Activated CD4-positive, alpha-beta memory T cell treated with anti-CD3 and anti-CD28 coated beads, Interleukin-2, amount 10 ng/mL, durations not matched to agents 7 days and 5 days (primary cell): ENCODE measurements at places on chromosomes 2 and 18. TPM values are rescaled to one million over a fixed set of nuclear protein-coding genes. Genes with fewer than 3 reads are reported as not detected.

DNA sequence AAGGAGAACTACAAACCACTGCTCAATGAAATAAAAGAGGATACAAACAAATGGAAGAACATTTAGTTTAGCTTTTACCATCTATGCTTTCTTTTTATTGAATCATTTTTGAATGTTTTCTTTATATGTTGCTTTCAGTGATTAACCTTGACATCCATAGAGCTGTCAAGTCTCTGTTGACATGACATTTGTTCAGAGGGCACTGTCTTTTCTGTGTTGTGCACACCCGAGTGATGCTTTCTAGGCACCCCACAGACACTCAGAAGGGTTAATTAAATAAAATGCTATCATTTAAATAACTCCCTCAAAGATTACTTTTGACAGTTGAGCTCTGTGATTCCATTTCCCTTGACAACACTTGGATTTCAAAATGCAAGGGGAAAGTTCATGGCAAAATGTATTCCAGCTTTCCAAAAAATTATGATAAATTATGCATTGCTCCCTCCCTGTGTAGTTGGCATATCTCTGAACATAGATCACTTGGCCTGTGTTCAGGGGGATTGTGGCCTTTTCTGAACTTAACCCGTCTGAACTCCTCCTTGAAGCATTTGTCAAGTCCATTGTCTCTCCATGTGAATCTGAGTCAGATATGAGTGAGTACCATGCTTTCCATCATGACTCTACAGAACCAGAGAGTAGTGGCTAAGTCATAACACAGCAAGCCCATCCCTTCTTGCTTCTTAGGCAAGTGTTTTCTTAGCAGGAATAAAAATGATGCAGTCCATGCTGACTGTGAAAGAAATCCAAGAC lies 372.6 kb downstream of the RPRM start:
- H3K4me3 ChIP-seq, result no peak overlapping the region
- peaks cover 5% of the 10 kb centered on the region for H3K4me1 ChIP-seq
- DNase-seq, result no peak
- no peaks in the 10 kb centered on the region for H3K36me3 ChIP-seq
- H3K27ac ChIP-seq, result no peak overlapping the region

DNA sequence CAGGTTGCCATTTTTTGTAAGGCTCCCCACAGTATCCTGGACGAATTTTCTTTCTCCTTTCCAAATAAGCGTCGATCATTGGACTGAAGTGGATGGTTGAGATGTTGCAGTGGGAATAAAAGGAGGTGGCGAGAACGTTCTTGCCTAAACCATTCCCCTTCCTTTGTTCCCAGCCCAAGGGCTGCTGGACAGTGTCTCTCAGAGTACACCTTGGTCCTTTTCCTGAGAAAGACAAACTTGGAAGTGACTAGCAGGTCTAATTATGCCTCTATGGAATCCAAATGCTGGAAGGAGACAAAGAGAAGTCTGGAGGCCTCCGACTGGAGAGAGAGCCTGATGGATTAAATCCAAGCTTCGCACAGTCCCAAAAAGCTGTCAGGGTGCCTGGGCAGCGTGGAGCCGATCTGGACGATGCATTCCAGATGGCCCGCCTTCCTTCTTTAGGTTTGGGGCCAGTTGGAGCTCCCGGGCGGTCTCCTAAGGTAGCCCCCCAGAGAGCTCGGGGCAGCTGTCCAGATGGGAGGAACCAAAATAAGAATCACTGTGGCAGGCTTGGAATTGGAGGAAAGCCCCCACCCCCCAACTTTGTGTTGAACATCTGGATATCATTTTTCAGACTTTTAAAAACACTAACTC lies 186.8 kb downstream of the TMEM247 start:
- peaks cover 6% of the 10 kb centered on the region for H3K4me1 ChIP-seq
- no peaks in the 10 kb centered on the region for H3K36me3 ChIP-seq
- no peak overlapping the region for H3K27ac ChIP-seq
- no peak overlapping the region for H3K4me3 ChIP-seq

GRCh38 chr2:234251326-234252271 lies 201.1 kb downstream of the SPP2 start:
- no peak for DNase-seq
- no peak overlapping the region for H3K4me3 ChIP-seq
- H3K27ac ChIP-seq, result no peak overlapping the region
- peaks cover 4% of the 10 kb centered on the region for H3K27me3 ChIP-seq
- peaks cover 4% of the 10 kb centered on the region for H3K4me1 ChIP-seq

DNA sequence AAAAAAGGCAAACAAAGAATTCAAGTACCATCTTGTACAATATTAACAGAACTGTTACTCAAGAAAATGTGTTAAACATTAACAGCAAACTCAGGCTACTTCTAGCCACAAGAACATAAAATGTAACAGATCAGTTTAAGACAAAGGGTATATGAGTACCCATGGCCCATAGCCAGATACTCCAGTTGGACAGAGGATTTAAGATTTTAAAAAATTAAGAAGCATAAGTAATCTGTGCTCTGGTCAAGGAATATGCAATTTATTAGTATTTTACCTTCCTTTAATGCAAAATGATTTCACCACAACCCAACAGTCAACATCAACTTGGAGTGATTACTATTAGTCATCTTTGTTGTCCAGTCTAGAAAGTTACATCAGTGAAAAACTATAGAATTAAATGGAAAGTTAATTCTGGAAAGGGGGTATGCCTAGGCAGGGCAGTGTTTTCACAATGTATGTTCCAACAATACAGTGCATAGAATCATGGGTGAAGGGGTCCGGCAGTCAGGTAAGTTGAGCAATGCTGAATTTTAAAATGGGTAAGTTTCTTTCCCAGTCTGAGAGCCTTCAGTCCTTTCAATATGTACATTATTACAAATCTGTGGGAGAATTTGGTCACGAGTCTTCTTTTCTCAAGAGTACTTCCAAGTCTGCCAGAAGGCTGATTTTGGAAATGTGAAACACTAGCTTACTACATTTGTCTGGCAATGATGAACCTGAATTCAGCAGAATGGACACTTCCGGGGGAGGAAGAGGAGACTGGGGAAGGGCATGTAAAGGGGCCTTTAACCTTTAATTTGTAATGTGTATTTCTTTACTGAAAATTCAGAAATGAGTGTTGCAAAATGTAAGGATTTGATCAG lies 34.5 kb downstream of the SFT2D3 start:
- peaks cover 49% of the 10 kb centered on the region for H3K36me3 ChIP-seq
- DNase-seq, result no peak
- no peak overlapping the region for H3K27ac ChIP-seq
- no peak overlapping the region for H3K4me3 ChIP-seq

The CENPA gene
- total RNA-seq, result 39.5 TPM
